ENCODE measurements at places on chromosomes 6 and 20. TPM values are rescaled to one million over a fixed set of nuclear protein-coding genes. Genes with fewer than 3 reads are reported as not detected.

Gene SNAP25
- total RNA-seq: 5.3 TPM

- H3K27me3 ChIP-seq: no peaks in the 10 kb centered on the region
- no peak overlapping the region for H3K27ac ChIP-seq
- no peaks in the 10 kb centered on the region for H3K4me1 ChIP-seq
Measured at GRCh38 chr20:25398376-25399036, 7.9 kb upstream of the ABHD12 start.

Gene SUMO4
- 5.9 TPM for total RNA-seq

DNA sequence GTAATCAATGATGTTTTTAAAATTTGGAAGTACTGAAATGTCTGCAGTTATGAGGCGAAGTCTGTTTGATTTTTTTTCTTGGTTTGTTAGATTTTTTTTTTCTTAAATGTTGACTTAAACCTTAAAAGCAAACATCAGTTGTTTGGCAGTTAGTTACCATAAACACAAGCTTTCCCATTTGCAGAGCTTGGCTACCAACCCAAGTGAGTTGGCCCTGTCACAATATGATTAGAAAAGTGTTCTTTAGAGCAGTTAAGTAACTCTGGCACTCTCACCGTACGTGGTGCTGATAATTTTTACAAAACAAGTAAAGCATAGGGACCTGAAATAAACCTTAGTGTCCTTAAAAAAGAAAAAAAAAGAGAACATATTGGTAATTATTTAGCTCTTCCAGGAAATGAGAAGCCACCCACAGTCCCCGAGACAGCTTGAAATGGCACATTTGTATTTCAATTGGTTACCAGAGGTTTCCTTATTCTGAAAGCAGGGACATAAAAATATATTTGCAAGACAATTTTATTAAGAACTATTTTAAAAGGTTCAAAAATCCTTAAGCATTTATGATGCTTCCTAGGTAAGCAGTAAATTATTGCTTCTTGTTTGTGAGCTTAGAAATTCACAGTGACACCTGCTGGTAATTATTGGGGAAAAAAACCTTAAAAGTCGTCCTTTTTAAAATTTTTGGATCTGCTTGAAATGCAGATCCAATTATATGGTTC, 3.9 kb downstream of the HEY2 start:
- no peak for DNase-seq
- H3K27me3 ChIP-seq: peaks cover 3% of the 10 kb centered on the region
- H3K36me3 ChIP-seq: no peaks in the 10 kb centered on the region
- no peaks in the 10 kb centered on the region for H3K4me1 ChIP-seq
- no peak overlapping the region for H3K27ac ChIP-seq
- H3K4me3 ChIP-seq: no peak overlapping the region

DNA sequence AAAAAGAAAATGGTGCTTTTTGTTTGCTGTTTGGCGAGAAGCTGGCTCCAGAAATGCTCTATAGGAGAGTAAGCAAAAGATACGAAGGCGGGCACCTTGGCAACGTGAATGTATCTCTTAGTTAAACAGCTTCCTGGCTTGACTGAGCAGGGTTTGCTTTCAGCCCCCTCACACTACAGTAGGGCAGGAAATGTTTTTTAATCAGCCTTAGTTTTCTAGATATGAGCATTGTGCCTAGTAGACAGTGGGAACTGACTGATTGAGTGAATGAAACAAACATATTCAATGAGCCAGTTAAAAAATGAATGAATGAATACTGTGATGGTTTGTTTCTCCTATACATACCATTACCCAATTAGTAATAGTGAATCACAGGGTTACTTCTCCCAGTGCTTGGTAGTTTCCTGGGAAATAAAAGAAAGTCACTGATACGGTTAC, 19.9 kb downstream of the CAP2 start:
- no peak for DNase-seq
- no peaks in the 10 kb centered on the region for H3K27me3 ChIP-seq
- no peak overlapping the region for H3K4me3 ChIP-seq
- no peaks in the 10 kb centered on the region for H3K4me1 ChIP-seq
- no peak overlapping the region for H3K27ac ChIP-seq

DNA sequence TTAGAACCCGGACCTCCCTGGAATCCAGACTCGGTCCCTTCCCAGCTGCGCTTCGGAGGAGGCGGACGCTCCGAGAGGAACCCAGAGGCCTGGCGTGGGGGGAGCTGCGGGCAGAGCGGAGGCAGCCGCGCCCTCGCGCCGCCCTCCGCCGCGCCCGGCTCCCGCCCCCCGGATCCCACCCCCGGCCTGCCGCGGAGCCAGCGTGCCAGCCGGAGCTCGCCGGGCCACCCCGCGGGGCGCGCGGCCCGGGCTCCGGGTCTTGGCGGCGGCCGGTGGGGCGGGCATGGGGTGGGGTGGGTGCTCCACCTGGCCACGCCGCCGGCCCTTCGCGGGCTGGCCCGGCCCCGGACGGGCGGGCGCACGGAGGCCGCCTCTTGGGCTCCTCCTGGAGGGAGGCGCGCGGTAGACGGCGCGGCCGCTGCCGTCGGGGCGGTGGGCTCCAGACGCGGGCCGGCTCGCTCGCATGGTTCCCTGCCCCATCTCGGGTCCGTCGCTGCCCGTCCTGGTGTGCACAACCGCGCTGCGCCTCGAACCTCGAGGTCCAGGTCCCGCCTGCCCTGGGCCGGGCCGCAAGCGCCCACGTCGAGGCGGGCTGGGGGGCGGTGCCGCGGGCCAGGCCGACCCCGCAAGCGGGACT, 592 bp upstream of the CDYL start:
- H3K27me3 ChIP-seq: no peaks in the 10 kb centered on the region
- no peaks in the 10 kb centered on the region for H3K36me3 ChIP-seq
- DNase-seq: peak; percentile 68
- peak overlapping the region; percentile 88 for H3K27ac ChIP-seq
- peak overlapping the region; percentile 67 for H3K4me3 ChIP-seq
- H3K4me1 ChIP-seq: no peaks in the 10 kb centered on the region

GRCh38 chr6:26109772-26110171, 22.5 kb downstream of the HFE start:
- no peak overlapping the region for H3K4me3 ChIP-seq
- H3K27me3 ChIP-seq: no peaks in the 10 kb centered on the region
- no peaks in the 10 kb centered on the region for H3K4me1 ChIP-seq
- DNase-seq: no peak

Gene SLC22A2
- total RNA-seq: not detected

- no peaks in the 10 kb centered on the region for H3K27me3 ChIP-seq
- H3K36me3 ChIP-seq: no peaks in the 10 kb centered on the region
- H3K4me1 ChIP-seq: peaks cover 2% of the 10 kb centered on the region
- H3K4me3 ChIP-seq: no peak overlapping the region
- no peak for DNase-seq
- H3K27ac ChIP-seq: no peak overlapping the region
Measured at GRCh38 chr6:42503894-42504293, 52.2 kb upstream of the TRERF1 start.

Gene MUCL3
- not detected for total RNA-seq

Gene LPIN3
- total RNA-seq: 30.5 TPM

Gene ARMH2
- total RNA-seq: not detected

DNA sequence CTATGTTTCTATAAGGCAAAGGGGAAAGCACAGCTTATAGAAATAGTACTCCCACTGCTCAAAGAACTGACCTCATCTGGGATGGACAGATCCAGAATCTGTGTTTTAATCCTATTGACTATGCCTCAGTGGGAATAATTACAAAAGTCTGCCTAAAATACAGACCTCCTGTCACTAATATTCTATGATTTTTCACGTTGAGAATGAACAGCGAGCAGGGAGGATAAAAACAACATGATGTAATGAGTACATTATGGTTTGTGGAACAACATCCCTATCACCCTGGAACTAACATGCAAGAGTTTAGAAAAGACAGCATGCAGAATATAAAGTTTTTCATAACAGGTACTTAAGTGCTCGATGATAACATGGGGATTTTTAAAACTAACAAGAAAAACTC, 53.9 kb downstream of the EPHA7 start:
- H3K27ac ChIP-seq: no peak overlapping the region
- no peaks in the 10 kb centered on the region for H3K27me3 ChIP-seq
- H3K4me3 ChIP-seq: no peak overlapping the region
- no peaks in the 10 kb centered on the region for H3K36me3 ChIP-seq
- DNase-seq: no peak

Gene TNNC2
- 0.59 TPM for total RNA-seq

DNA sequence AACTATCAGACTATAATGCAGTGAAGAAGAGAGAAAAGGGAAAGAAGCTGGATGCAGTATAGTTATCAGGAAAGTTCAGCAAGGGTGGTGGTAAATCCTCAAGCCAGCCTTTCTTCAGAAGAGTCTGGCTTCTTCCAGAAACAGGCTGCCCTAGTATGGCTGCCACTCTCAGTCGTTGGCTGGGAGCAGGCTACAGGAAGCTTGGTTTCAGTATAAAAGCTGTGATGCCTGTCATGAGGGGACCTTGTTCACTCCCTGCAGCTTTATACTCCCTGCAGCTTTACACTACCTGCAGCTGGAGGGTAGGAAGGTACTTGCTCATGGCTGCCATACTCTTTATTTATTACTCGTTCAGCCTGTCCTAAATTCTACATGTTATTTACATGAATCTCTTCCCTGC, 63.3 kb upstream of the ARHGAP18 start:
- H3K36me3 ChIP-seq: no peaks in the 10 kb centered on the region
- no peak for DNase-seq
- no peaks in the 10 kb centered on the region for H3K27me3 ChIP-seq
- no peak overlapping the region for H3K27ac ChIP-seq
- no peaks in the 10 kb centered on the region for H3K4me1 ChIP-seq

- H3K27me3 ChIP-seq: no peaks in the 10 kb centered on the region
- H3K36me3 ChIP-seq: no peaks in the 10 kb centered on the region
- no peak overlapping the region for H3K4me3 ChIP-seq
Measured at GRCh38 chr6:124719913-124720312, 242.3 kb upstream of the RNF217 start.

DNA sequence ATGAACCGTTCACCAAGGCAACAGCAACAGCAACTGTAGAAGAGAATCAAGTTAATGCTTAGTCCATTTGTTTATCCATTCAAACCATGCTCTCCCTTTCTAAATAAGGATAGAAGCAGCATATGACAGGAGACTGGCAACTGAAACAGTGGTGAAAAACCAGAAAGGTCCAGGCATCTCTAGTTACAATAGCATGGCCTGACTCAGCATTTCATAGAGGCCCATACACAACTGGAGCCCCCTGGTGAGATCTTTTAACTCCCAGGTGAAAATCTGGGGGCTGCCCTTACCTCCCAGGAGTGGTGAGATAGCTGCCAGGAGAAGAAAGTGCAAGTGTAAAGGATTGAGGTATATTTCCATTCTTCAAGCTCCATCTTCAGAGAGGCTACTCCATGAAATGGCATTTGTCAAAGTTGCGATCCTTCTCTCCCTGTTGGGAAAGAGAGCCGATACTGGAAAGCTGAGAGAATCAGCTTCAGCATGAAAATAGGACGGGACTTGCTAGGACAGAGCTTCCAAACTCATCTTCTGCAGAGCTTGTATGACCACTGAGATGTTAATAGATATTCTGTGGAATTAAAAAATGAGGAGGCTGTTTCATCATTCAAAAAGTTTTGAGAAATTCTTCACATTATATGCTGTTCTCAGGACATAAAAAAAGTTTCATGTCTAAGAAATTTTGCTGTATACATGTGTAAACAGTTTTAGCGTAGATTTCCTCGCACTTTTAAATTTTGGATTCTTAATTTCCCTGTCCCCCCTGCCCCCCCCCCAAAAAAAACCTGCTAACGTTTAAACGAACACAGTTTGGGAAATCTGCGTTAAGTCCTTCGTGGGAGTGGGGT, 10.9 kb upstream of the SLC2A12 start:
- DNase-seq: no peak
- H3K27ac ChIP-seq: peak overlapping the region; percentile 54
- no peaks in the 10 kb centered on the region for H3K27me3 ChIP-seq
- H3K36me3 ChIP-seq: no peaks in the 10 kb centered on the region

- no peak overlapping the region for H3K4me3 ChIP-seq
- no peak overlapping the region for H3K27ac ChIP-seq
- no peaks in the 10 kb centered on the region for H3K36me3 ChIP-seq
- DNase-seq: no peak
- no peaks in the 10 kb centered on the region for H3K27me3 ChIP-seq
Measured at GRCh38 chr20:43767686-43768474, 41.1 kb upstream of the GTSF1L start.

GRCh38 chr6:159978291-159979135, 9.6 kb downstream of the IGF2R start:
- peaks cover 30% of the 10 kb centered on the region for H3K4me1 ChIP-seq
- H3K4me3 ChIP-seq: no peak overlapping the region
- H3K27me3 ChIP-seq: no peaks in the 10 kb centered on the region
- H3K27ac ChIP-seq: peak overlapping the region; percentile 73

Gene LY6G6D
- not detected for total RNA-seq

DNA sequence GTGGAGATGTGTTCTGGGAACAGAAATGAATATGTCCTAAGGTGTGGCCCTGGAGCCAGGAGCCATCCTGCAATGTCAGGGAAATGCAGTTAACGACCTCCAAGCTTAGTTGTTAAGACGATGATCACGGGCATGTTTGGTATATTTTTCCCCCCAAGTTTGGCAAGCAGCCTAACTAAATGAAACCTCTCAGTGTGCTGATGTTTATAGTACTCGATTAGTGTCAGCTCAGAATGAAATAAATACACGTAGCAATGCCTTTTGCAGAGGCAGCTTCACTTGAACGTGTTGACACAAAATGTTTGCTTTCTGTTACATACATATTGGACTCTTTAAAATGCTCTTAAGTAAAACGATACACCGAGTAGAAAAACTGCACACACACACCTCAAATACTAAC, 76.2 kb upstream of the OLIG3 start:
- no peaks in the 10 kb centered on the region for H3K36me3 ChIP-seq
- no peak overlapping the region for H3K27ac ChIP-seq
- no peak overlapping the region for H3K4me3 ChIP-seq
- no peaks in the 10 kb centered on the region for H3K27me3 ChIP-seq
- no peak for DNase-seq
- no peaks in the 10 kb centered on the region for H3K4me1 ChIP-seq

- no peaks in the 10 kb centered on the region for H3K36me3 ChIP-seq
- DNase-seq: peak; percentile 77
- H3K27ac ChIP-seq: peak overlapping the region; percentile 67
- peaks cover 30% of the 10 kb centered on the region for H3K4me1 ChIP-seq
- no peaks in the 10 kb centered on the region for H3K27me3 ChIP-seq
Measured at GRCh38 chr20:17614176-17614811, 44.4 kb downstream of the DSTN start.

Gene PRND
- 14.9 TPM for total RNA-seq

DNA sequence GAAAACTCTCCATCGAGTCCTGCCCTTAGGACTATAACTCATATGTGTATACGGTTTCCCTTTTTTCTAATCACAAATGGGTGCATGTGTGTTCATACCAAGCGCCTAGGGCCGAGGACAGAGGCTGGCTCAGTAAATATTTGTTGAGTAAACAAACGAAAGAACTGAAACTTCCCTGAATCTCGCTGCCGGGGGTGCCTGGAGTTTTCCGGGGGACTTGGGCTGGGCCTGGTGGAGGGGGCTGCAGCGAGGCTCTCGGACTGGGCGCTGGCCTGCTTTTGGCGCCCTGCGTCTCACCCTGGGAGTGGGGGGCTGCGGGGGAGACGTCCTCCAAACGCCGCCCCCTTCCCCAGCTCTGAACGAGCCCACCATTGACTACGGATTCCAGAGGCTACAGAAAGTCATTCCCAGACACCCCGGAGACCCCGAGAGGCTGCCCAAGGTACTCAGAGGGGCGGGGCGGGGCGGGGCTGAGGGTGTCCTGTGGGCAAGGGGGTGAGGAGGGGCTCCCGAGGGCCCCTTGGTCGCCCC, 49.0 kb downstream of the CPXM1 start:
- H3K27me3 ChIP-seq: no peaks in the 10 kb centered on the region
- H3K4me3 ChIP-seq: peak overlapping the region; percentile 53
- no peaks in the 10 kb centered on the region for H3K36me3 ChIP-seq
- peak overlapping the region; percentile 91 for H3K27ac ChIP-seq
- no peak for DNase-seq

- H3K27me3 ChIP-seq: no peaks in the 10 kb centered on the region
- DNase-seq: no peak
- no peak overlapping the region for H3K4me3 ChIP-seq
Measured at GRCh38 chr6:82767037-82767436, 298.6 kb downstream of the UBE3D start.
